ENCODE measurements at places on chromosomes 3 and 15.
A peak's percentile ranks its signal among the peaks of the same experiment; 100 is the strongest.

DNA sequence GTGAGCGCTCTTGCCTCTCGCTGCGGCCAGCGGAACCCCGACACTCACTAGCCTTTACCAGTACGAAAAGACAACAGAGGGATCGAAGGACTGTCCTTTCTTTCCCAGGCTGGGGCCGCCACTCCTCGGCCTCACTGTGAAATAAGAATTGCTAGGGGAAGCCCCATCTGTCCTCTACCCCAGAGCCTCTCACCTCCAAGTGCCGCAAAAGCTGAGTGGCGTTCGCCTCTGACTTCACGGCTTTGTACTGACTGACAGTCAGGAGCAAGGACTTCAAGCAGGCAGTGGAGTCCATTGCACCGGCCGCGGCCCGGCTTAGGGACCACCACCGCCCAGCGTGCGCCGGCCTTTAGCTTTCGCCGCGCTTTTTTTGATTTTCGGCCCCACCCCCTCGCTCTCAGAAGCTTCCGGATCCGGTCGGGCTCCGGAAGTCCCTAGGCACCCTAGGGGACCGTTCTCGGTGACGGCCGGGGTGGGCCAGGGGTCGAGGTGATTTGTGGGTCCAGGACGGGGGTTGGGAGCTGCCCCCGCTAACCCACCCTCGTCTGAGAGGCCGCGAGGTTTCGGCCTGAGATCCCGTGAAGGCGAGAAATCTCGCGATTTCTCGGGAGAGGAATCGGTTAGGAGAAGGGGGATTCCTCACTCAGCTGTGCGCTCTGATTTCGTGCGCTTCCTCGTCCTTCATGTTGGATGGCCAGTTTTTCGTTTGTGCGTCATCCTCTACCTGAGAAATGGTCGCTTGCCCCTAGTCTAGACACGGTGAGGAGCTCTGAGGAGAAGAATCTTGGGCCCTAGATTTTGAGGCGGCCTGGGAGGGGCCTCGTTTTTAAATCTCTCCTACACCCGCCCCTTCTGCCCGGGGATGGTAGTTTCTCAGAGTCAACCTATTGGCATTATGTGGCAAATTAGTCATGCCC, at the start of the genes CIP2A and DZIP3:
TSS of gene CIP2A (minus strand) at position 358 of the 917 bp plus-strand sequence. CDS start at position 295, 63 bp downstream.
TSS of gene DZIP3 (plus strand) at position 642 of the 917 bp plus-strand sequence. CDS start 15,685 bp downstream, outside the sequence.
- peak; percentile 82 for DNase-seq

GRCh38 chr15:33160581-33161165, 33.8 kb downstream of the FMN1 start:
- no peak for DNase-seq

DNA sequence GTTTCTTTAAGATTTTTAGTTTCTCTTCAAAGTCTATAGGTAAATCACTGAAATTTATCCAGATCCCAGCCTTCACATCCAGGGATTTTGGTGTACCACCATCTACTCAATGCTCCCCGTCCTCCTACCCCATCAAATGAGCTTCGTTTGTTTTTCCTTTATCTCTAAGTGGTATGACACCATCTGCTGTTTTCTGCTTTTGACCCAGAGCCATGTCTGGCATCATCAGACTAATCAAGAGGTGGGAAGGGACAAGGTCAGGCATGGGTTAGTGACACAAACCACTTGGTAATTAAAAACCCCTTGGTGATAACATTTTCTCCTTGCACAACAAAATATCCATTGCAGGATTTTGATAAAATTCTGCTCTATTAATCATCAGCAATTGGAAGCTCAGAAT, 92.7 kb upstream of the GOLGA8J start:
- DNase-seq = no peak

- peak; percentile 30 for DNase-seq
Observed at GRCh38 chr3:149473357-149474249, 894 bp upstream of the TM4SF4 start.
